Muscle of leg (tissue), 16 donors: ENCODE measurements at places on chromosomes 16 and 17. TPM values are rescaled to one million over a fixed set of nuclear protein-coding genes. Genes with fewer than 3 reads are reported as not detected.

The JMJD8 gene
- 20.7 TPM for total RNA-seq

The ACSF3 gene
- total RNA-seq = 18.4 TPM

The HS3ST6 gene
- not detected for total RNA-seq

GRCh38 chr17:34389126-34389750, 26.2 kb upstream of the CCL1 start:
- no peaks in the 10 kb centered on the region for H3K4me1 ChIP-seq
- H3K36me3 ChIP-seq = no peaks in the 10 kb centered on the region
- no peak overlapping the region for H3K27ac ChIP-seq
- no peak for DNase-seq

- DNase-seq = no peak
- H3K4me1 ChIP-seq = peaks cover 14% of the 10 kb centered on the region
- H3K36me3 ChIP-seq = no peaks in the 10 kb centered on the region
- H3K4me3 ChIP-seq = no peak overlapping the region
- H3K27ac ChIP-seq = peak overlapping the region; percentile 52
Measured at GRCh38 chr17:69608141-69608540, 193.6 kb downstream of the MAP2K6 start.
